Activated CD4-positive, CD25-positive, alpha-beta regulatory T cell treated with anti-CD3 and anti-CD28 coated beads, Interleukin-2, amount 50 U/mL, for 72 hours (primary cell): ENCODE measurements at places on chromosomes 3 and 15.

GRCh38 chr15:49235446-49236124 lies 65.5 kb downstream of the GALK2 start:
- DNase-seq = no peak

- DNase-seq = no peak
Observed at GRCh38 chr15:41423979-41424659, 7.2 kb downstream of the RTF1 start.

DNA sequence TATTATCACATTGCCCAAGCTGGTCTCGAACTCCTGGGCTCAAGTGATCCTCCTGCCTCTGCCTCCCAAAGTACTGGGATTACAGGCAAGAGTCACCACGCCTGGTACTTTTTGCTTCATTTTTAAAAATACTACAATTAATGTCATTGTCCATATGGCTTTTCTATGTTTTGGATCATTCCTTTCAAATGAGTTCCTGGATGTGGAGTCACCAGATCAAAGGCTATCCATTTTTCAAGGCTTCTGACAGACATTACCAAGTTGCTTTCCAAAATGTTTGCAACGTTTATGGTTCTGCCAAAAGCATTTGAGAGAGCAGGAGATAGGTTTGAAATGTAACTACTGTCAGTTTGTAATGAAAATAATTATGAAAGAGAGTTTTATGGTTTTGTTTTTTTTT lies 34.2 kb upstream of the BCL2L10 start:
- no peak for DNase-seq

DNA sequence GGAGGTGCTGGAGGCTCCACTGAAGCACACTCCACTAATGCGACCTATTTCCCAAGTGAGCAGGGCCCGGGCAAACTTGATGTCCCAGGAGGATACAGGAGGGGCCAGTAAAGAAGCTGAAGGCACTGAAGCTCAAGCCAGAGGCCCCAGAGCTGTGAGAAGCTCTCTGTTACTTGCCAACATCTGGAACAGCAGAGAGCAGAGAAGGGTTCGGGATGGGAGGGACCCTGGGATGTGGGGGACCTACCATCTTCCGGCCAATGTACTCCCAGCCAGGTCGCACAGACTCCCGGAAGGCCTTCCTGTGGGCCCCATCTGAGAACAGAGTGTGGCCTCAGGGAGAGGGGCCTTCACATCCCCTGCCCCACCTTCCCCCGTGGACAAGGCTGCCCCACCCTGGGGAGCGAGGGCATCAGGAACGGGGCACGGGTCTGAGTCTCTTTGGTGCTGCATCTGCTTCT lies 3.1 kb downstream of the HHATL start:
- DNase-seq = peak; percentile 26

DNA sequence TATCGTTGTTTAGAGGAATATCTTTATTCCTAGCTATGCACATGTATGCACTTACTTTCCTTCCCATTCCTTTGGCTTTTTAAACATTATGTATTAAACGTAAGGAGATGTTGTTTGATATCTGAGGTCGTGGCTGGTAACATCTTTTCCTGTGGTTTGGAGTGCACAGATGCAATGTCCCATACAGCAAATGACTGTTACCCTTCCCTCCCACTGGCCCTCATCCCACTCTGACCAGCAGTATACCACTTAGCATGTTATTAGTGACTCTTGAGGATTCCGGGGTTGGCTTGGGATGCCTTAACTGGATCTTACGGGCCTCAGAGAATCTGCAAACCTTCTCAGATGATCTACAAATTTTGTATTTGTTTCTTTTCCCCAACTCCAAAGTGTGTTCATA lies 34.5 kb downstream of the TGFBR2 start:
- no peak for DNase-seq

GRCh38 chr3:121661376-121661775 lies 673 bp upstream of the HCLS1 start:
- DNase-seq = no peak

GRCh38 chr15:71736286-71736947 lies 73.9 kb upstream of the NR2E3 start:
- DNase-seq = no peak

DNA sequence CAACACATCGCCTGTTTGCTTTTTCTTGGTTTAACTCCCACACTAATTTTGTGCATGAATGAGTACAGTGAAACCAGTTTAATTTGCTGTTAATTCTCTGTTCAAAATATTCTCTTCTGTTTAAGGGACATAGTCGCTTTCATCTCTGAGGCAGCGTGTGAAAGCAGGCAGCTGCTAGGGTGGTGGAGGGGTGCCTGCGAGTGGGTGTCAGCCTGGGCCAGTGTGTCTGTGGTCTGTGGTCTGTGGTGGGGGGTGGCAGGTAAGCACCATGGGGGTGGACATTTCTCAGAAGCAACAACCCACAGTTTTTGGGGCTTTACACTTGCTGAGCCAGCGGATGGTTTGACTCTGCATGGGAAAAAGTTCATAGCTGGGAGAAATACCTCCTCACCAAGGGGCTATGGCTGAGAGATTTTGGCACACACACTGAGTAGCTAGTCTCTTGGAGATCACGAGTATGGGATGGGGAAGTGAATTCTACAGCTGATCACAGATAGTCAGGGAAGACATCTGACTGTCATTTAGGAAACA lies 109.2 kb downstream of the EPHB1 start:
- no peak for DNase-seq

DNA sequence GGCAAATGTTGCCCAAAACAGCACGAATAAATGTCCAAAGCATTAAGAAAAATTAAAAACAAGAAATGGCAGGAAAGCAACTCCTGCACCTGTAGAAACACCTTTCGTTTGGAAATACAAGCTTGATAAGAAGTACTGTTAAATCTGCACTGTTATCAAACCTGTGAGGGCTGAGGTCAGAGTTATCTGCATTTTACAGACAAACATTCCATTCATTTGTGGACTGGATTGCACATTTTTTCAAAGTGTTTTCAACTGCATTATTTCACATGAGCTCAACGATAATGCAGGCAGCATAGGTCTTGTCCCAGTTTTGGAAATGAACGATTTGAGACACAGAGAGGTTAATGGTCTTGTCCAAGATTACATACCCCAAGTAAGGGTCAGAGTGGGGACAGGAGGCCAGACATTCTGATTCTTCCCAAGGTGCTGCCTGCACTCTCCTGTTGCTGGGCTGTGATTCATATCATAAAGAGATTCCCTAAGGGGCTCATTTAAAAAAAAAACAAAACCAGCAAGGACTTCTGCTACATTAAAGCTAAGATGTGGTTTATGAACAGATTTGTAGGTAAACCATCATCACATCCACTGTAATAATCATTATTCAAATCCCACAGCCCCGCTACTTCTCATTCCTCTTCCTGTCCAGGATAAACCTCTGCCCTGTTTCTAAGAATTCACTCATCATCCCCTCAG lies 13.0 kb downstream of the GUCA1C start:
- no peak for DNase-seq

- no peak for DNase-seq
Observed at GRCh38 chr3:82474711-82475110, 713.3 kb upstream of the GBE1 start.
